D721Med (cell line): ENCODE measurements at places on chromosomes 3 and 15.

DNA sequence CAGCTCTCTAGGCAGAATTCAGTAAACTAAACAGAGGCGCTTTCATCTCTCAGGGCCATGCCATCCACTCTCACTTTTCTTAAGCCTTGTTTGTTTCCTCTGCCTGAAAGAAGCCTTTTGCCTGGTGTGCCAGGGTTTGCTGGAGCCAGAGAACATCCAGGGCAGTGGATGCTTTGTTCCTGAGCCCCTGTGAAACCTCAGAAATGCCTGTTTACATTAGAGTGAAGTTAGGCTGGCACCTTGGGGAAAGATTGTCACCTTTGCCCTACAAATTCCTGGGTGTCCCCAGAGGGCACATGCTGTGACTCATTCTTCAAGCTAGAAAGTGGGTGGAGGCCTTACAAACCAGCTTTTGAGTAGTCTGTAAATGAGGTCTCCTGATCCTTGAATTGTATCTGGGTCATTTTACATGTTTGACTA, 10.7 kb upstream of the TRAK1 start:
- no peak for DNase-seq

DNA sequence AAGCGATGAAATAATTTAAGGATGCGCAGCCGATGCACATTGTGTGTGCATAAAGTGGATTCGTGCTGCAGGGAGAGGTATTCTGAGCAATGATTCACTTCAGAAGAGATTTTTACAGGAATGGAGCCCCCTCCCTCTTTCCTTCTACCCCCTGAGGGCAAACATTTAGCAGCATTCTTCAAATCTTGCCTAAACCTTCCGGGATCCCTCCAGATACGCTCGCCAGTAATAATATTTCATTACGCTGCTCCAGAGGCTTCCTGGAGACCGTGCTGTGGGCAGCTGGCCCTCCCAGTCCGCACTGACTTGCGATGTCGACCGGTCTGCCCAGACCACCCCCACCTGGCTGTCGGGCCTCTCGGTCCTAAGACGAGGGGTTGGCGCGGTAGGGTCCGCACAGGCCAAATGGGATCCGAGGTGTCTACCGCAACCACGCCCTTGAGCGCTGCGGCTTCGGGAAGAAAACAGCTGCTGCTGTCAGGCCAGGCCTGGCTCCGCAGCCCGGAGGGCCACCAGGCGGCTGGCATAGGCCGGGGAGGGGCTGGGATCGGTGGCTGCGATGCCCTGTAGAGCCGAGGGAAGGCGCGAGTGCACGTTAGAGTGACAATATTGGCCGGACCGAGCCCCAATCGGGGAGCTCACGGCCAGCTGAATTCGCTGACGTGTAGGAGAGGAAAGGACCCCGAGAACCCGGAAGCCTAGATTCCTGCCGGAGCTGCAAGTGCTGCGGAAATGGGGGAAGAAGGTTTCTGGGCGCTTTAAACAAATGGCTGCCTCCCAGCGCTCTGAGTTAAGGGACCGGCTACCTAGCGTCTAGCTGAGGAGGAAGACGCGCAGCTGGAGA, 14.3 kb downstream of the ZIC4 start:
- no peak for DNase-seq

DNA sequence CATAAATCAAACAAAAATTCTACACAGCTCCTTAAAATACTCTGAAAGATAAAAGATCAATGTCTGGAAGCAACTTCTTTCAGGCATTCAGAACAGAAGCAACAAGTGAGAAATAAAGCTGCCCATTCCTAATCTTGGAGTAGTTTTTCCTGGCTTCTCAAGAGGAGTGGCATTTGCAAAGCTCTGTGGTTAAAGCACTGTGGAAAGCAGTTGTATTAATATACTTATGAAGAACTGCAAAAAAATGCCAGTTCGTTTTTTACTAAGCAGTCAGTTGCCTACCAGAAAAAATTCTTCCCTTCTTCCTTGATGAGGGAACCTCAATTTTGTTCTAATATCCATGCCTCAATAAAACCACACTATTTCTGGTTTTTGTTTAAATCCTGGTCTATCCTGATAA, 197.8 kb downstream of the TNIK start:
- no peak for DNase-seq

DNA sequence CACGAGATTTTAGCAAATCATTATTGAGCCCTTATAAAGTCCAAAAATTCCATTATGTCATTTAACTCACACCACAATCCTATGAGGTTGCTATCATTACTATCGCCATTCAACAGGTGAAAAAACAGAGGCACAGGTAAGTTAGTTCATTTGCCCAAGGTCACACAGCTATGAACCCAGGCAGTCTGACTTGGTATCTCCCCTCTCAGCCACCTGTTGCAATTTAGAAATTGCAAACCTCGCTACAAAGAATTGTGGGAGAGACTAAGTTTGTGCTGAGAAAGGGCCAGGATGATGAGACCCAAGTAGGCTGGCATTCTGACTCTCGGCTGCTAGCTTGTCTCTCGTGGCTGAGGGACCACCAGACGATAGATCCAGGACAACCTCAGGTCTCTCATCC, 57.7 kb downstream of the LMCD1 start:
- DNase-seq: no peak

DNA sequence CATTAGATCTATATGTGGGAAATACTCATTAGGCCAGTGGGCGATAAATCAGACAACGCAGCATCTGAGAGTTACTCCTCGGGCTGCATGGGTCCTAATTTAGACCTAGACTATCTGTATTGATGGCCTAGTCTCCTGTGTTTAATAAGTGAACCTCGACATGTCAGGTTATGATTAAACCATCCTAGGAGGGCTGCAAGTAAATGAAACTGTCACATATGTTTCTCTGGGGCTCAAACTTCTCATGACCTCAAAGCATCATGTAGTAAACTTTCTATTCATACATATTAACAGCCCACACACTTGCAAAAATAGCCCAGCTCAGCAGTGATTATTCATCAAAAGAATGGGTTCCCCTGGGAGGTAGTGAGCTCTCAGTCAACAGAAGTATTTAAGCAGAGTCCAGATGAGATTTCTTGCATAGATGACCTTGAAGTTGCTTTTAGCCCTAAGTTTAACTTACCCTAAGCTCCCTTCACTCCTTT, 51.6 kb downstream of the RAB11A start:
- DNase-seq: no peak

GRCh38 chr15:26595611-26596010, 177.3 kb downstream of the GABRB3 start:
- no peak for DNase-seq

GRCh38 chr3:184177331-184177731, 2.7 kb downstream of the AP2M1 start:
- peak; percentile 74 for DNase-seq
